ENCODE measurements at places on chromosomes 7 and 10.

- no peak for DNase-seq
These were observed 212.7 kb downstream of the HERPUD2 start for GRCh38 chr7:35482231-35482630.

- no peak for DNase-seq
These were observed 115.0 kb downstream of the PLXDC2 start for GRCh38 chr10:19930936-19931893.

DNA sequence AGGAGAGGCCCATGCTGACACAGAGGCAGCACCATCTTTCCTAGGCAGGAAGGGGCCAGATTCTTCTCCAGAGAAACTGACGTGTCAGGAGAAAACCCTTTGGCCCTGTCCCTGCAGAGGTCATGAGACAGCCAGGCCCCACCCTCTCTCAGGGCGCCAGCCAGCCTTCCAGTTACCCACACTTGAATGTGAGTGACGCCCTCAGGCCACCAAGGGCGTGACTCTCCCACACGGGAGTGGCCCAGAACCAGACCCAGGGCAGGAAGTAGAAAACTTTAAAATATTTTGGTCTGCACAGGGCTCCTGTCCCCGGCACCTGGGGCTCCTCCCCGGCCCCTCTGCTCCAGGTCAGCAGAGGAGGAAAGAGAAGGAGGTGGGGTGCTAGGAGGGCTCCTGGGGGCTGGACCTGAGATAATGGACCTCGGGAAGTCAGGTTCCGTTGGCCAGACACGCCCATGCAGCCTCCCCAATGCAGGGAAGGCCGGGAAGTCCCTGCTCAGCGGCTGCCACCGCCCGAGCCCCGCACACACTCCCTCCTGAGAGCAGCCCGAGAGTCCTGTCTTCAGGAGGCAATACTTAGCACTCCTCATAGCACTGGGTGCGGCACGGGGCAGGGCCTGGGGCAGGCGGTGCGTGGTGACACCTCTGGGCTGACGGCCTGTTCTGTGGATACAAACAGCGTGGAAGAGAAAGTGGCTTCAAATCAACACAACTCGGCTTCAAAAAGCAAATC is 67.0 kb upstream of the CFAP46 start:
- peak; percentile 82 for DNase-seq

DNA sequence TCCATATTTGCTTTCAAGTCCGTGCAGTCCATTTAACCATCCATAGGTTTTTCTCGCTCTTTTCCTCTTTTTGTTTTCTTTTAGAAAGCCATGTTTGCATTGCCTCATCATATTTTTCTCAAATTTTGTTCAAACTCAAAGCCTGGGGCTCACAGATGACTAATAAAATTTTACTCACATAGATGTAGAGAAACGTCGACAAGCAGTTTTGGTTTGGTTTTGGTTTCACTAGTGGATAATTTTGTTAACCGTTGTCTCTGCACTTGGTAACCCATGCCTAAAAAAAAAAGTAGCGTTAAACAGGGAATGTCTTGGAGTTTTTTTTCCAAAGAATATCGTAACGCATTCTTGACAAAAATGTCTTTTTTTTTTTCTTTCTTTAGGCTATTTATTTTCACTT is 344.2 kb upstream of the GALNT17 start:
- DNase-seq: no peak

GRCh38 chr10:45470098-45471012 is 96.3 kb downstream of the ALOX5 start:
- peak; percentile 59 for DNase-seq

DNA sequence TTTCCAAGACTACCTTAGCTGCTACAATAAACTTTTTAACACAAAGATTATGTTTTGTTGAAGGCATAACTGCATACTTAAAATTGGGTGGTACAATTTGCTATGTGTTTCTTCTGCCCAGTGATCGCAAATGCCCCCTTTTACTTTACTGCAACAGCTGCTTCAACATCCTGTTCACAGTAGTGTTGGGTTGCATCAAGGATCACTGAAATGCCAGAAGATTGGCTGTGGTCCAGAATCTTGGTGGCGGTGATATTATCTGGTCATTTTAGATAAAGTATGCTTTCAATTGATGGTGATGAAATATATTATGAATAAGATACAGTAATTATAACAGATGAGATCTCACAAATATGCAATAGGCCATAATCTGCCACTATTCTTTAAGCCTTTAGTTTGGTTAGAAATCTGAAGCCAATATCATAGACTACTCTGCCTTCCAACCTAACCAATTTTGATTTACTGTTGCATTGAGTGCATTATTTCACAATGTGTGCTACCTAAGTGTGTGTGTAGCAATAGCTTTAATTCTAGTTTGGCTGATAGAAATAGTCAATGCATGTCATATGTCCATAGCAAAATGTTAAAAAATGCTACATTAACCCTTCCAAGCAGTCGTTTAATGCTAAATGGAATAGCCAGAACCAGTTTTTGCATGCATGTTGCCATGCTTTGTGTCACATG is 29.8 kb upstream of the ING3 start:
- DNase-seq: no peak

GRCh38 chr7:142720172-142720773 is 29.0 kb upstream of the PRSS1 start:
- DNase-seq: no peak

GRCh38 chr7:102425639-102426267 is 7.6 kb upstream of the ORAI2 start:
- DNase-seq: peak; percentile 94
